ENCODE measurements at places on chromosomes 12 and 14.

DNA sequence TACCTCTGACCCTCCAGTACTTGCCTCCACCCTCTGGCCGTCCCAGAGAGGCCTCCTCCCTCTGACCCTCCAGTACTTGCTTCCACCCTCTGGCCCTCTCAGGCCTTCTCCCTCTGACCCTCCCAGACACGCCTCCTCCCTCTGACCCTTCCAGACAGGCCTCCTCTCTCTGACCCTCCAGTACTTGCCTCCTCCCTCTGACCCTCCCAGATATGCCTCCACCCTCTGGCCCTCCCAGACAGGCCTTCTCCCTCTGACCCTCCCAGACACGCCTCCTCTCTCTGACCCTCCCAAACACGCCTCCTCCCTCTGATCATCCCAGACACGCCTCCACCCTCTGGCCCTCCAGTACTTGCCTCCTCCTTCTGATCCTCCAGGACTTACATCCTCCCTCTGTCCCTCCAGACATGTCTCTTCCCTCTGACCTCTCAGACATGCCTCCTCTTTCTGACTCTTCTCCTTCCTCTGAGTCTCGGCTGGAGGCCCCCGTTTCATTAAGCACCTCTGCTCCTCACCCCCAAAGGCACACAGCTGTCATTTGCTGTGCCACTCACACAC lies 71.9 kb downstream of the PHETA1 start:
- DNase-seq: no peak

GRCh38 chr14:103782376-103782775 lies 65.0 kb downstream of the PPP1R13B start:
- DNase-seq: no peak

GRCh38 chr12:5276327-5276880 lies 155.5 kb upstream of the NTF3 start:
- no peak for DNase-seq

DNA sequence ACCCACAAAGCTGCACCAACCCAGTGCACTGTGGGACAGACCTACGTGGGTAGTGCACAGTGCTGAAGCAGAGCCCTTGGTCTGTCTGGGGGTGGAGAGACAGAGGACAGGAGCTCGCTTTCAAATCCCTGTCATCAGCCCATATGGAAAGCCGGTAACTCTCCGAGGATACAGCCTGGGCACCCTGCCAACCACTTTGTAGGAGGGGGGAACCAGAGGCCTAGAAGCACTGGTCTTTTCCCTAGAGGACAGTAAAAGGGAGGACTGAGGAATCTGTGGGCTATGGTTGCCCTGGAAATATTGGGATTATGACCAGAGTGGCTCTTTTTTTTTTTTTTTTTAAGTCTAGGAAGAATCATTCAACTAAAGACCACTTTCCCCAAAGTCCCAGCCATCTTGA lies 74.3 kb downstream of the MAP3K9 start:
- no peak for DNase-seq

DNA sequence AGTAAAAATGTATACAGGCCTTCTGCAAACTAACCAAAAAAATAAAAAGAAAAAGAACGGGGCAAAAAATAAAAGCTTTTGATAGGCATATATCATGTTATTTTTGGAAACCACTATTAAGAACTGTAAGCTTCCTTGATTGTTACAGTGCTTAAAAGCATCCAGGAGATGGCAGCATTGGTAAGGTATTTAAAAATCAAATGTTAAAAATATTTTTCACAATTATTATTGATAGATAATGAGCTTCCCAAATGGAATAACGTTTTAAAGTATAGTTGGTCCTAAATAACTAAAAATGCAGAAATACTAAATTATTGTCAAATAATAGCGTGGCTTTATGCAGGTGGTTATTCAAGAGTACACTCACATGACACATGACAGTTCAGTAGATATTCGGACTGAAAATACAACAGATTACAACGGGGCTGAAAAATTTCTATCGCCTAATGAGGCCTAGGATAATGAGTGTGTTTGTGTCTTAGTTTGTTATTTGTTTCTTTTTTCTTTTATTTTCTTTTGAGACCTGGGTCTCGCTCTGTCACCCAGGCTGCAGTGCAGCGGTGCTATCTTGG lies 127.2 kb upstream of the ATF7IP start:
- DNase-seq: no peak

GRCh38 chr14:93943052-93943451 lies 15.9 kb downstream of the FAM181A start:
- no peak for DNase-seq

GRCh38 chr12:9378430-9378835 lies 170.2 kb upstream of the PZP start:
- DNase-seq: no peak

DNA sequence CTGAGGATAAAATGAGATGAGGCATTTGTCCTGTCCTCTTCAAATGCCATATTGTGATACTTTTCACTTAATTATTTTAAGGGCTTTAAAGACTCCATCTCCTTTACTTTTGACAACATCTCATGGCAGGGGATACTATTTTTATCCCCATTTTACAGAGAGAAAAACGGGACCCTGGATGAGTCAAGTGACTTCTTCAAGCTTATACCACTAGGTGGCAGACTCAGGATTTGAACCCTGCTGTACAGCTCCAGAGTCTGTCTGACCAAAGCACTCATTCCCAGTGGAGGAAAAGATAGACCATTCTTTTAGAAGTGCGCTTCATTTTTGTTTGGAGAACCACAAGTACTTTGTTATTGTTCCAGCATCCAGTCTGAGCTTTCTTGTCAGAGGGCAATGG lies 1.7 kb upstream of the SMOC1 start:
- DNase-seq: no peak

DNA sequence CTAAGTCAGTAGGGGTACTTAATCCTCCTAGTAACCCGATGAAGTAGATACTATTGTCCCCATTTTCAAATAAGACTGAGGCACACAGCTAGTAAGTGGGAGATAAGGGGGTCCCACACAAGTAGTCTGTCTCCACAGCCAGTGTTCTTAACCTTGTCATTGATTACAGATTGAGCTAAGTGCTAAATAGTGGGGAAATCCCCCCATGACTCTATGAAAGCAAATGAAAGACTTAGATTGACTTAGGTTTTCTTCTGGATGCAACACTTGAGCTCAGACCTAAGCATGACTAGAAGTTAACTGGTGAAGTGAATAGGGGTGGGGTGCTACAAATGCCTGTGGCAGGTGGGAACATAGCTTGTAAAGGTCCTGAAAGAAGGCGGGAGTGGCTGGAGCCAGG lies 73.8 kb downstream of the SYNE2 start:
- DNase-seq: no peak

- DNase-seq: no peak
Measured at GRCh38 chr12:116687888-116688287, 50.0 kb downstream of the SPRING1 start.

DNA sequence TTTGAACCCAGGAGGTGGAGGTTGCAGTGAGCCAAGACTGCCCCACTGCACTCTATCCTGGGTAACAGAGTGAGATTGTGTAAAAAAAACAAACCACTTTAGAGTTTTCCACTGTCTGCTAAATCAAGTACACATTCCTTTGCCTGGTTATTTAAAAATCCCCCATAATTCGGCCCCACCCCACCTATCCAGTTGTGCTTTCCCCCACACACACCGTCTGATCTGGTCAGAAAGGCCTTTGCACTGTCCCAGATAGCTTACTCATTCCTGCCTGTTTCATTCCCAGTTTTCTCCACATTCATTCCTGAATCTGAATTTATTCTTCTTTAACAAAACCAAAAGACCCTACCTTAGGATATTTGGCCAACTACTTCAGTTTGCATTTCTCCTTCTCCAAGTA lies 29.5 kb downstream of the NINJ2 start:
- no peak for DNase-seq

DNA sequence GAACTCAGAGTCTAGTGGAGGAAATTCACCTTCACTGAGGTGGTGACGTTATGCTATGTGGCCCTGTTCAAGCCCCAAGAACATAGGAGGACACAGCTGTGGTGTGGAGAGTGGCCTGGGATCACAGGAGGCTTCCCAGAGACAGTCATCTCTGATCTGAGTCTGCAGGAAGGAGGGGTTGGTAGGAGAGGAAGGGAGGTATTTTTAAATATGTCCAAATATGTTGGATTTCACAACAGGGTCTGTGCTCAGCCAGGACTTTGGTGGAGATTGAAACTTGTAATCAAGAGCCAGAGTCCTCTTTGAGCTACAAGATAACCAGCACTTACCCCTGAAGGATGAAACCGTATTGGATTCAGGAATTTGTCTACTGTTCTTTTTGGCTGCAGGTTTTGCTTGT lies 26.4 kb upstream of the MED13L start:
- DNase-seq: no peak

DNA sequence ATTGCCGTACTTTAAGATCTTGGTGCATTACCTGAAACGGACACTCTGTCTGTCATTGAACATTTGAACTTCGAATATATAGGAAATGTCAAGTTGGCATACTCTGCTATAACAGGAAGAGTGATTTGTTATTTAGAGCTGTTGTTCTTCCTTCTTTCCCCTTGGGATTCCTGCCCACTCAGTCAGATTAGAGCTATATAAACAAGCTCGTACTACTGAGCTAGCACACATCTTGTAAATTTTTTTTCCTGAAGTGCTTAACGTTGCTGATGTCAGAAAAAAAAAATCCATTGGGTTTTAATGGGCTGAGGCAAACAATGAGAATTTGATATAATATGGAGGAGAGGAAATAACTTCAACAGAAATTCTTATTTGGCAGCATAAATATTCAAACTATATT lies 26.8 kb downstream of the RGS6 start:
- DNase-seq: no peak

GRCh38 chr14:100714258-100714892 lies 12.3 kb upstream of the DLK1 start:
- no peak for DNase-seq

DNA sequence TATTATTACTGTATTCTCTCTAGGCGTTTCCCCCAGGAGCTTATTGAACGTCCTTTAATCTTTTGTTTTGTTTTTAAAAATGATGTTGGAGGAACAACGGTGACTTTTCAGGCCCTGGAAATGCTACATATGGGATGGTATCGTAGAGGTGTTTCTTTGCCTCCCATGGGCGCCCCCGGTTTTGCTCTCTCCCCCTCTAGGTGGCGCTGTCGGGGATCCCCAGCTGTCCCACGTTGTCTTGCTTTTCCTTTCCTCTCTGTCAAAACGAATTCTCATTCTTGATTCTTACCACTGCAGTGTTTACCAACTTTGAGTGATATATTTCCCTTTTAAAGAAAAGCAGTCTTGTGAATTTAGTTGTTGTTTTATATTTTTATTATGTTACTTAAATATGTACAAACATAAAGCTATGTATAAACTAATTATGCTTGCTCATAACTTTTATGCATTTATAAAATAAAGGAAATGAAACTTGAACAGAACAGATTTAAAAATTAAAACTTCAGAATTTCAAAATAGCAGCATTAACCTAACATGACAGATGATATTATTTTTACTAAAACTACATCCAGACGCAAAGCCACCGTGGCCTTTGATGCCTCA lies 171.9 kb downstream of the RGS6 start:
- no peak for DNase-seq

Measured in effector memory CD4-positive, alpha-beta T cell (primary cell).